Stimulated activated CD8-positive, alpha-beta memory T cell treated with anti-CD3 and anti-CD28 coated beads, Interleukin-4, amount 100 ng/mL, for 1 hour (primary cell): ENCODE measurements at places on chromosomes 3 and 15.

- no peak for DNase-seq
Measured at GRCh38 chr3:94071713-94072284, 8.9 kb downstream of the NSUN3 start.

DNA sequence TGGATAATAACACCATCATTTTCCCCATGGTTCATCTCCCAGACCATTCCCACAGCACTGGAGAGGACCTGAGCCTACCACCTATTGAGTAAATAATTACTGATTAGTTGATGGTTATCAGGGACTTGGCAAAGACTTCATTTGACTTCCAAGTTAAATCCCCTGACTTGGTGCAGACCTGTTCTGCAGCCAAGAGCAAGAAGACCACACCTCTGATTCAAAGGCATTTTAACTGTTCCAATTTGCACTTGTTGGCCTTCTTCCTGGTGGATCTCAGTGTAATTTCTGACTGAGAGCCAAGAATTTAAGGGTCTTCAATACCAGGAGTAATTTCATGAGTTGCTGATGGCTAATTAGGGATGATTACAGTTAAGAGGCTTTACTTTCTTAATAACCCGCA lies 24.0 kb downstream of the THSD4 start:
- DNase-seq, result no peak

GRCh38 chr3:27584874-27585273 lies 100.7 kb upstream of the SLC4A7 start:
- no peak for DNase-seq

GRCh38 chr3:82281205-82281604 lies 519.8 kb upstream of the GBE1 start:
- DNase-seq, result no peak

DNA sequence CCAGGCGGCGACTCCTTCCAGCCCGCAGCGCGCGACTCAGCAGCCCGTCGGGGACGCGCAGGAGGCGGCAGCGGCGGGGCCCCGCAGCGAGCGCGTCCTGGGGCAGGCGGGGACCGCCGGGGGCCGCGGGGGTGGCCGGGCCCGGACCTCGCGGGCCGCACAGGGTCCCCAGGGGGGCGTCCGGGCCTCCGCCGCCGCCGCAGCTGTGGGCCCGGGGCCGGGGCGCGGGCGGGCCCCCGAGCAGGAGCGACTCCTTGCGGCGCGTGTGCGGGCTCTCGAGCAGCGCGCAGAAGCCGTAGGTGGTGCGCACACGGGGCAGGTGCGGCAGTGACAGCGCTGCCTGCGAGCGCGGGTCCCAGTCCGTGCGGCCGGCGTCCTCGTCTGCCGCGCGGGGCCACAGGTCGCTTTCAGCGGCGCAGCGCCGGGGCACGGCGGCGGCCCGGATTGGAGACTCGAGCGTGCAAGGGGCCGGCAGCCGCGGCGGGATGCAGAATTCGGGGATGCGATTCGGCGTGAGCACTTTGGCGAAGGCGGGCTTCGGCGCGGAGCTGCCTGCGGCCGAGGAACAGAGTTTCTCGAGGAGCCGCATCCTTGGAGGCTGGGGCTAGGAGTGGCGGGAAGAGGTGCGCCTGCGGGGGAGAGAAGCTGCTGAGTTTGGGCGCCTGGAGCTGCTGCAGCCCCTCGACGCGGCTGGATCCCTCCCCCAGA lies 535 bp downstream of the C2CD4B start:
- no peak for DNase-seq

DNA sequence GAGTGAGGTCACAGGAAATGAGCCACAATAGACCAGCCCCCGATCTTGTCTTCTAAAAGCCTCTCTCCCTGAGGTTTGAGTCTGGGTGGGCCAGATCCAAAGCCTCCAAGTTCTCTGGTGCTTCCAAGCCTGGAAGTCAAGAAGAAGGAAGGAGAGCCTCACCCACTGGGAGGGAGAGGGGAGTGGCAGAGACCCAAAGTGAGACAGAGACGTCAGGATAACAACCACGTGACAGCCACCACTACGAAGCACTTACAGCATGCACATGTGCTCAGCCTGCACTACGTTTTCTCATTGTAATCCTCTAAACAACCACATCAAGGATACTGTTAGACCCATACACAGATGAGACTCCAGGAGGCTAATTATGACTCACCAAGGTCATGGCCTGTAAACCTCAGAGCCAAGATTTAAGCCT lies 197.3 kb upstream of the LINGO1 start:
- DNase-seq, result no peak

- DNase-seq, result no peak
Measured at GRCh38 chr3:75110741-75111140, 496.3 kb upstream of the CNTN3 start.

DNA sequence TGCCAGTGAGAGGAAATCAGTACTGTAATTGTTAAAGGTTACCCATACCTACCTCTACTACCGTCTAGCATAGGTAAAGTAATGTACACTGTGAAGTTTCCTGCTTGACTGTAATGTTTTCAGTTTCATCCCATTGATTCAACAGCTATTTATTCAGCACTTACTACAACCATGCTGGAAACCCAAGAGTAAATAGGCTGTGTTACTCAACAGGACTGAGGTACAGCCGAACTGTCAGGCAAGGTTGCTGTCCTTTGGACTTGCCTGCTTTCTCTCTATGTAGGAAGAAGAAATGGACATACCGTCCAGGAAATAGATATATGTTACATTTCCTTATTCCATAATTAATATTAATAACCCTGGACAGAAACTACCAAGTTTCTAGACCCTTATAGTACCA lies 265.5 kb downstream of the NR2F2 start:
- no peak for DNase-seq

DNA sequence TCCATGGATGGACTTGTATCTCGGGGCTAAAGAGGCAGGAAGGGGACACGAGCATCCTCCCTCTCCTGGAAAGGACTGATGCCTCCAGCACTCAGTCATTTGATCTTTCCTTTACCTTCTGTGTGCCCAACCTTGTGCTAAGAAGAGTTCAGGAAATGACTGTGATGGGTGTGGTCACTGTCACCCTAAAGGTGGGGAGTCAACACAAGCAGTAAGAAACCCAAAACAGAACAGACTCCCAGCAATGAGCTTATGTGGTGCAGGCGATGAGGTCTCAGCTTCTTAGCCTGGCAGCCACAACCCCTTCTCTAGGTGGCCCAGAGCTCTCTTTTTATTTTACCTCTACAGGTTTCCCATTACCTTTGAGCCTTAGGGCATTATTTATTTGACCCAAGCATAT lies 3.8 kb downstream of the MPI start:
- DNase-seq, result no peak

- DNase-seq, result no peak
Measured at GRCh38 chr3:31968369-31968926, 12.6 kb downstream of the OSBPL10 start.

GRCh38 chr15:34726406-34727100 lies 28.2 kb downstream of the GJD2 start:
- no peak for DNase-seq

GRCh38 chr3:129829640-129830039 lies 63.9 kb downstream of the TMCC1 start:
- no peak for DNase-seq

GRCh38 chr3:188259596-188259995 lies 105.6 kb downstream of the LPP start:
- no peak for DNase-seq

DNA sequence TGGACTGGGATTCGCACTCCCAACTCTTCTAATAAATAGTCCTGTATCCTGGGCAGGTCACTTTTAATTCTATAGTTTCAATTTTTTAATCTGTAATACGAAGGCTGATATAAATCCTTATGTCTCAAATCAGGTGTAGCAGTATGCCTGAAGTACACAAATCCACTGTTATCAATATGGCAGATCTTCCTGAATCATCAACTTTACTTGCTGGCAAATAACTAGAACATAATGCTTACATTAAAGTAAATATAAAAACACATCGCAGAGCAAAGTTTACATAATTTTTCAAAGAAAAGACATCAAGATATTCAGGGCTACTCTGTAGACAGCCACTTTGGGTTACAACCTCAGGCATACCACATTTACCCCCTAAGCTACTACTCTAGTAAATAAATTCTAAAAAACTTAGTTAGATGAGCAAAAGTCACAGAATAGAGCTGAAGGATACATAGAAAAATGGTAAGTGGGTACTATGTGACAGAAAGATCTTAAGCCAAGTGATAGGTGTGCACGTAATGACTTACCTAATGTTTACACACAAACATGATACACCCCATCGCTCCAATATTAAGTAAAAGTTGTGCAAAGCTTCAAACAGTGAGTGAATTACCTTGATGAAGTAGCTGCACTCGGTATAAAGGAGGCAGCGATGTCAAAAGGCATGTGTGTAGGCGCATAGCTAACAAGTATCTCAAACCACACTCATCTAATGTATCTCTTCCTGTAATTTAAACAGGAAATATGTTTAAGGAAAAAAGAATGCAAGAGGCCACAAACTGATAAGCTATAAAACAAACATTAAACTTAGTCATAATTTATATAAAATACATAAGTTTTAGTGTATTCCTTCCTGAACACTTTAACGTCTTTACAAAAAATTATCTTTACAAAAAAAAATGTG lies 127.9 kb downstream of the DMXL2 start:
- DNase-seq, result no peak

- DNase-seq, result no peak
Measured at GRCh38 chr3:176579711-176580185, 617.5 kb downstream of the TBL1XR1 start.

- no peak for DNase-seq
Measured at GRCh38 chr3:87732294-87732693, 326.5 kb downstream of the CGGBP1 start.

- DNase-seq, result no peak
Measured at GRCh38 chr3:140424726-140425125, 253.1 kb upstream of the TRIM42 start.

- no peak for DNase-seq
Measured at GRCh38 chr15:58777107-58777506, 6.0 kb downstream of the MINDY2 start.

DNA sequence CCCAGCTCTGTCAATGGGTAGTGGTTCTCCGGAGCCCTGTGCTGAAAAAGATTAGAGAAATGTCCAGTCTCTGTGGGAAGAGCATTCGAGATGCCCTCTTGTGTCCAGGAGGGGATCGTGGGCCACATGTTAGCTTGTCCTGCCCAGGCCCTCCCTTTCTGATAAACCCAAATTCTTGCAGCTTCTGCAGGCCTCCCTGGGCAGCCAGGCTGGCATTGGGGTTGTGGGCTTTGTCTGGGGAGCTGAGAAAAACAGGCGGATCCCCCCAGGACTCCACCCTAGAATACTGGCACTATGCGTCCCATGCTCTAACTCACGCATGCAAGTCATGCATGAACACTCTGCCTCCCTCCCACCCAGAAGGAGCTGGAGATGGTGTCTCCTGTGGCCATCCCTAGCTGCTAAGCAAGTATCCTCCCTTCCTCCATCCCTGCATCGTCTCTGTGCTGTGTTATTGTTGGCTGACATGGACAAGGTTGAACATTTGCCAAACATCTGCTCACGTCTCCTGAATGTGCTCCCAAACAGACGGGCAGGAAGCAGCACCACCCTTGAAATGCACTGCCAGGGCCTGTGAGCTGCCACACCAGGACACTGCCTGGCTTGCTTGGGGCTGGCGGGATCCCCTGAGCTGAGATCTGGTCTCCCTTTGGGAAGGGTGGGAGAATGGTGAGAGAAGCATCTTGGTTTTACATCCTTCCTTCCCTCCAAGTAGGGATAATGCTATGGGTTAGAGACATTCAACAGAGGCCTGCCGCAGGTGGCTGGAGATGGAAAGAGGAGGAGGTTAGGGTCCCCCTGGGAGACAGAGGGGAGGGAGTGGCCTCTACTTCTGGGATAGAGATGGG lies 26.5 kb downstream of the CFAP161 start:
- no peak for DNase-seq

GRCh38 chr15:65833501-65834205 lies 35.6 kb upstream of the RAB11A start:
- no peak for DNase-seq

- no peak for DNase-seq
Measured at GRCh38 chr3:112463250-112463649, 36.0 kb downstream of the BTLA start.
